ENCODE measurements at places on chromosomes 2 and 18.
A peak's percentile ranks its signal among the peaks of the same experiment; 100 is the strongest.

- DNase-seq: peak; percentile 14
These were observed 62.0 kb downstream of the TGIF1 start for GRCh38 chr18:3511980-3512379.

GRCh38 chr2:71759060-71759459, 305.7 kb downstream of the DYSF start:
- no peak for DNase-seq

- no peak for DNase-seq
These were observed 37.1 kb upstream of the SMAD7 start for GRCh38 chr18:48987821-48988220.

GRCh38 chr2:221025398-221025797, 546.7 kb downstream of the EPHA4 start:
- no peak for DNase-seq

DNA sequence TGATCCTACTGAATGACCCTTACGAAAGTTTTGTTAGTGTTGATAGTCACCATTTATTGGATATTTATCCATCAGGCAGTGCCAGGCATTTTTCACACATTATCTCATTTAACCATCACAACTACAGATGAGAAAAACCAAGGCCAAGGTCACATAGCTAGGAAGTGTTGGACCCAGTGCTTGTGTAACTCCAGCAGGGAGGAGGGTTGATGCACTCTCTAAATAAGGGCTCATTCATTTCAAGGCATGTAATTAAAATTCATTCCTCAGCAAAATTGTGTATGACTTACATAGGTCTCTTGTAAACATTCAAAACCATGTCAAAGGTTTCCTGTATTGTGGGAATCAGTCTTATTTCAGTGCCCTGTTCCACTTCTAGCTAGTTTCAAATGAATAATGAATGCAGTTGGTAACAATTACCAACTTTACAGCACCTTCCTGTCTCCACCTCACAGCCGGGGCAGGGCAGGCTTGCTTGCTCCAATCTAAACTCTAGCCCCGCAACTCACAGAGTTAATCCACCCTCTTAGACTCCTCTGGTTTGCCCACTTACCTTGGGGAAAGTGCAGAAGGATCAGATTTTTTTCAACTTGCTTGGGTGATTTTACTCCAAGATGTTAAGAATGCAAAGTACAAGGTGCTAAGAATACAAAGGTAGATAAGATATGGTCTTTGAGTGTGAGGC, 5.8 kb upstream of the MAPRE3 start:
- DNase-seq: no peak

DNA sequence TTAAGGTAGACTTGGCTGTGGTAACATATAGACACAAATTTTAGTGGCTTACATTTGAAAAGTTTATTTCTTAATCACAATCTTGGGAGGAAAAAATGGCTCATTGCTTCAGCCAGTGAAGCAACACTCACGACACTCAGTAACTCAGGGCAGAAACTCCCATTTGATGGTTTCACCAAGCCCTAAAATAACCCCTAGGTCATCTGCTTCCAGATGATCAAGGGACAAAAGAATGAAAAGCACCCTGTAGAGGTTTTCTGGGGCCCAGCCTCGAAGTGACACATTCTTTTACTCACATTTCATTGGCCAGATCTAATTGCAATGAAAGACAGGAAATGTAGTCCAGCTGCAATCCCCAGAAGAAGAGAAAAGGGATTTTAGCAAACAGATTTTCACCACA, 275.9 kb downstream of the TMX3 start:
- no peak for DNase-seq

- DNase-seq: no peak
These were observed 154.4 kb upstream of the SMAD2 start for GRCh38 chr18:48084858-48085257.

DNA sequence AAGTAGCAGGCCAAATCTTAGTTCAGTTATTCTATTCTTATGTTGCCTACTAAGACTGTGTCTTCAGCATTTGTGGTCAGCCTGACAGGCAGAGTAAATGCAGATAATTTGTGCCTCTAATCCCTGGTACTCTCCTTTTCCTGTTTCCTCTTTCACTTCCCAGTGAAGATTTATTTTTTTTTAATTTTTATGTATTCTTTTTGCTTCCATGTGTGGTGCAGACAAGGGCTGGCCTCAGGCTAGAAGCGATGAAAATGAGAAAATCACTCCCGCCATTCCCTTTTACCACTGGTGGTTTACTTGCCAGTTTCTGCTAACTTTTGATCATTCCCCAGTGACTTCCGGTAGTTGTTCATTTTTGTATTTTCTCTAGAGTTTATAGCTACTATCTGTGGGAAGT, 30.9 kb downstream of the DSEL start:
- DNase-seq: no peak

- DNase-seq: peak; percentile 96
These were observed 81.4 kb upstream of the PKDCC start for GRCh38 chr2:41966431-41966893.

DNA sequence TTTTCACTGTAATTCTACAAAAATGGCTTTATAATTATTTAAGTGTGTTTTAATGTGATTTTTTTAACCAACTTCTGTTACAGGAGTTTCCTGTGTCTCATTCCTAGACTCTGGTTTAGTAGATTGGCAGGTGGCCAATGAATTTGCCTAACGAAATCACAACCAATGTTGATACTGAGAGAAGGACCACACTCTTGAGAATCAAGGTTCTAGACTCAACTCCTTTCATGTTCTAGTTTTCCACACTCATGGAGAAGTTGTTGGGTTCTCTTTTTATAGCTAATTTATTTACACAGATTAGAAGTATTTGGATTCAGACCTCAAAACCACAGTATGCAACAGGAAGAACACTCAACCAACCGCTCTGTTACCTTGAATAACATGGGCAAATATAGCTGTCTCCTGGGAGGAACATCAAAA, 22.6 kb upstream of the USP34 start:
- DNase-seq: no peak
